ENCODE measurements at places on chromosomes 12 and 14.

- DNase-seq = no peak
Observed at GRCh38 chr12:52878507-52879393, 26.1 kb downstream of the KRT8 start.

DNA sequence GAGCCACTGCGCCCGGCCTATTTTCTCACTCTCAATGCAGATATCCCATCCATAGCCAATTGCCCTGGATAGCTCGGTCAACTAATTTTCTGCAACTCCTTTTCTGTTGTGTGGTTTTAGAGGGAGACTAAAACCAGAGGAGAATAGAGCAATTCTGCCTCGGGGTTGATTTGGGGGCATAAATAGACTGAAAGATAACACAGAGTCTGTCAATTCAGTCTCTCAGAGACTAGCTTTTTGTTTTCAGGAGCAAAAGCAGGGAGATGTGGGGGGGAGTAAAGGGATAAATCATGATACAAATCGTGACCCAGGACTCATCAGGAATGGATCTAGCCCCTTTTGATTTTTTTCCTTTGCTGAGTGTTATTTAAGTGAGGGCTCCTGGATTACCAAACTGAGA lies 6.5 kb downstream of the COPZ1 start:
- DNase-seq = no peak

- no peak for DNase-seq
Observed at GRCh38 chr14:82759656-82760055, 1226.0 kb upstream of the SEL1L start.

DNA sequence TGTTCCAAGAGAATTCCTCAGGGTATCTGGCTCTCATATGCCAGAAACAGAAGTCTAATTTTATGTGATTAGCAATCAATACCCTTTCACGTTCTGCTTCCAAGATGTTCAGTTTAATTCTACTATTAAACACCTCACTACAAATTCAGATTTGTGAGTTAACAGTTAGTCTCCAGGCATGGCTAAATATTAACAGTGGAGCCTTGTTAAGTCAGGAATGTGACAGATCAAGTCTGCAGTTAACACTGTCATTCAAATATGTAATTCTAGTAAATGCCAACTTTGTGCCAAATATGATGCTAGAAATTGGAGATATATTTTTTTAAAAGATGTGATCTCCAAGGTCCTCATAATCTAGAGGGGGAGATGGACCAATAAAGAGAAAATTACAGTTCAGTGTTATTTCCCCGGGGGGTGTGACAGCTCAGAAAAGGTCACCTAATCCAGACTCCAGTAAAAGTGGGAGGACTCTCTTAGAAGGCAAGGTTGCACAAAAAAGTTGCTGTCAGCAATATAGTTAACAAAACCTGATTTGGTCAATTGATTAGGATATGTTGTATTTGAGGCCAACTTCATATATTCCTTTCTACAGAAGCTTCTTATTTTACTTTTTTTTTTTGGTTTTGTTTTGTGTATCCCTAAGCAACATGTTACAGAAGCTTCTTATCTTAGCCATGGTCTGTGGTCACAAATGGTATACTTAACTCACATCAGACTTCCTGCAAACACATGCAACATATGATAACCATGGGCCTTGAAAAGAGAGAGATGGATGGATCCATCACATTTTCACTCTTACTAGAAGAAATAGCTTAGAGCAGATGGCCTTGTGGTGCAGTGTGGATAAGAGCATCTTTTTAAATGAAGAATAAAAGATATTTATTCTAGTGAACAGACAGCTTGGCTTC lies 18.4 kb upstream of the RNU6-7 start:
- DNase-seq = no peak

DNA sequence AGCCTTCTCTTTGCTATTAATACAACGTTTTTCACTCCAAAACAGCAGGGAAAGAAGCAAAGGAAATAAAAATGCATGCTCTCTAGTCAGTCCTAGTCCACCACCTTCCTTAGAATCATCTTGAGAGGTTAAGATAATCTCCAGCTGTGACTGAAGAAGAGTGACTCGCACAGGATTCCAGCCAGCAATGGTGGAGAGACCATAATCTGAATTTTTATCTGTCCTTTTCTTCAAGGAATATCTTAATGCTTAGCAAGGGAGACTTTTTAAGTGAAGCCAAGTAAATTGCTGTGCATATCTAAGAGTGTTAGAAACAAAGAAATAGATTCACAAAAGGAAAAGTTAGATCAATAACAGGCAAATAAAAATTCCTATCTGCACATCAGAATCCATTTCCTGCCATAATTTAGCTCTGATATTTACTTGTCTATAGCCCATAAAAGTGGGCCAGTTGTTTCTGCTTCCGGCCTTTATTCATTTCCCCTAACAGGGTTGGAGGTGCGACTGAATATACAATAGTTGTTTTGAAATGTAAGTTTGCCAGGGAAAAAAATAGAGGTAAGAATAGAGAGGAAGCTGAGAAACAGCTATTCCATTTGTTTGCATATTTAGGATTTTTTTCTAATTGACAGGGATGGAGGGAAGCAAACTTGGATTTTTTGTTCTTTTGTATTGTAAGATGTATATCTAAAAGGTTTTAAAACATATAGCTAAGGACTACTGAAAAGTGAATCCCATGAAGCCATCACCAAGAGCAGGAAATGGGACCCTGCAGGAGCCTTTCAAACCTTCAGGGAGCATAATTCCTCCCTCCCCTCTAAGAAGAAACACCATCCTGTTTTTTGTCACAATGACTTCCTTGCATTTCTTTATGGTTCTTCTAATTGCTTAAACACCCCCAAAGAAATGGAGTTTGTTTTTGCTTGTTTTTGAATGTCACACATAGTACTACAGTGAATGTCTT lies 154.0 kb downstream of the ITPR2 start:
- DNase-seq = no peak

DNA sequence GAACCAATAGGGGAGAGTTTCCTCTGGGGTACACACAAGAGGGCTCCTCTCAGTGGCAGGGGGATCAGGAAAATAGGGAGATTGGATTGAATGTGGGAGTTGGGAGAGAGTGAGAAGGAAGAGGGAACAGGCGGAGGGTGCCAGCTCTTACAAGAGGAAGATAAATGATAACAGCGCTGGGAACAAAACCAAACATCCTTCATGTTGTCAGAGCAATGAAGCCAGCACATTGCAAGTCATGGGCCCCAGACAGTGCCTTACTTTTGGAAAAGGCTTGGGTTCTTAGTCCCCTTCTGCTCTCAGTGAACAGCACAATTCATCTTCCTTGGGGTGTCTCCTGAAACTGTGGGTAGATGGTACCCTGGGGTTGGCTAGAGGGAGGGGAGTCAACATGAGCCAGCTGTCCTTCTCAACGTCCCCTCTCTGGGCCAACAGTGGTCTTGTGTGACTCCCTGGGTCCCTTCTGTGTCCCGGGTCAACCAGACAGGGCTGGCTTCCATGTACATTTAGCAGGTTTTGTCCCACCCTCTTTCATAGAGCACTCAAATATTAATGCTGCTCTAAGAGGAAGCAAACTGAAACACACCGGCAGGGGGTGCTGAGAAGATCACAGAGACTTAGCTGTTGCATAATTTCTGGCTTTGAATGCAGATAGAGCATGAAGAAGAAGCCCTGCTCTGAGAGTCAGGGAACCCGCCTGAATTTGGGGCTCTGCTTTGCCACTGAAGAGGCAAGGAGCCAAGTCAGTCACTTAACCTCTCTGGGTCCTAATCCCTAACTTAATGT lies 138.5 kb downstream of the ESRRB start:
- no peak for DNase-seq

GRCh38 chr12:114776731-114777442 lies 92.9 kb upstream of the TBX3 start:
- no peak for DNase-seq

DNA sequence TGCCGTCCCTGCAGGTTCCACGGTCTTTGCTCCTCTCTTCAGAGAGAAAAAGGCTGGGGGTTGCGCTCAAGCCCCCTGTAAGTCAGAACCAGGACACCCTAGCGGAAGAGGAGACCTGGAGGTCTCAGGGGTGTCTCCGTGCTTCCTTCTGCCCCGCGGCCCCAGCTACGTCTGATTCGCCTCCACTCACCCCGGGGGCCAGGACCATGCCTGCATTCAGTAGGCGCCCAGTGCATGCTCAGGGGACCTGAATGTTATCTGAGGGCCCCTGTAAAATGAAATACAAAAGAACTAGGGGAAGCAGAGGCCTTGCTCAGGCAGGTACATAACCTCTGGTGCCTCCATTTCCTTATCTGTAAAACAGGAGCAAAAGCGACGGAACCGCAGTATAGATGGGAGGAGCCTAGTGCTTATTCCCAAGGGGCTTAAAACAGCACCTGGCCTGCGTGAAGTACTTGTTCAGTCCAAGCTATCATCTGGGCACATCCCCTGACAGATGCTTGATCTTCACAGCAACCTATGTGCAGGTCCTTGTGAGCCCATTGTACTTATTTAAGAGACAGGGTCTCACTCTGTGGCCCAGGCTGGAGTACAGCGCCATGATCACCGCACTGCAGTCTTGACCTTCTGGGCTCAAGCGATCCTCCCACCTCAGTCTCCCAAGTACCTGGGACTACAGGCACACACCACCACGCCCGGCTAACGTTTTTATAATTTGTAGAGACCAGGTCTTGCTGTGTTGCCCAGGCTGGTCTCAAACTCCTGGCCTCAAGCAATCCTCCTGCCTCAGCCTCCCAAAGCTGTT lies 110.3 kb upstream of the NCOR2 start:
- DNase-seq = no peak

GRCh38 chr12:60290532-60290931 lies 694.7 kb downstream of the SLC16A7 start:
- DNase-seq = no peak

DNA sequence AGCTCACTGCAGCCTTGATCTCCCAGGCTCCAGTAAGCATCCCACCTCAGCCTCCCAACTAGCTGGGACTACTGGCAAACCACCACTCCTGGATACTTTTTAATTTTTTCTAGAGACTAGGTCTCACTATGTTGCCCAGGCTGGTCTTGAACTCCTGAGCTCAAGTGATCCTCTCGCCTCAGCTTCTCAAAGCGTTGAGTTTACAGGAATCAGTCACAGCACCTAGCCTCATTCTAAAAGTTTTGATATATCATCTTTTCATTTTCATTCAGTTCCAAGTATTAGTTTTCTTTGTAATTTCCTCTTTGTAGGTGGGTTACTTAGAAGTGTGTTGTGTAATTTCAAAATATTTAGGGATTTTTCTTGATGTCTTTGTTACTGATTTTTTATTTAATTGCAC lies 9.6 kb downstream of the CBX5 start:
- no peak for DNase-seq

- DNase-seq = no peak
Observed at GRCh38 chr12:116324654-116325335, 47.3 kb upstream of the MED13L start.

DNA sequence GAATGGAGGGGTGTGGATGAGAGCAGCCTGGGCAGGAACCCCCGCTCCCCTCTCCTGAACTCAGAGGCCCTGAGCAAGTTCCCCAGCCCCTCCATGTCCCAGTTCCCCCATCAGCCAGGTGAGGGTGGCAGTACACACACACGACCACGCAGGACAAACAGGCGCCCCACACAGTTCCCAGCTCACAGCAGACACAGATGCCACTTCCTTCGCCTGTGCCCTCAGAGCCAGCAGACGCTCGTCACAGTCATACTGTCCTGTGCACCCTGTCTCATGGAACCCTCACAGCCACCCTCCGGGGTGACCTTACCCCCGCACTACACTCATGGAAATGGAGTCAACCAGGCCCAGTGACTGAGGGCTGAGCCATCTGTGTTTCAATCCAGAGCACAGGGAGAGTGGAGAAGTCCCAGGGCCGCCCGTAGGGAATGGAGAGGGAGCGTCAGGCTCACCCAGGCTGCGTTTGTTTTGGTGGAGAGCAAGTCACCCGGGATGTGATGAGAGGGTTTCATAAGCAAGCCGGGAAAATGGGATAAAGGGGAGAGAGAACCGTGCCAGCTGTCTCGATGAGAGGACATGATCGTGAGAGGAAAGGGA lies 47.5 kb upstream of the DYNC1H1 start:
- no peak for DNase-seq

DNA sequence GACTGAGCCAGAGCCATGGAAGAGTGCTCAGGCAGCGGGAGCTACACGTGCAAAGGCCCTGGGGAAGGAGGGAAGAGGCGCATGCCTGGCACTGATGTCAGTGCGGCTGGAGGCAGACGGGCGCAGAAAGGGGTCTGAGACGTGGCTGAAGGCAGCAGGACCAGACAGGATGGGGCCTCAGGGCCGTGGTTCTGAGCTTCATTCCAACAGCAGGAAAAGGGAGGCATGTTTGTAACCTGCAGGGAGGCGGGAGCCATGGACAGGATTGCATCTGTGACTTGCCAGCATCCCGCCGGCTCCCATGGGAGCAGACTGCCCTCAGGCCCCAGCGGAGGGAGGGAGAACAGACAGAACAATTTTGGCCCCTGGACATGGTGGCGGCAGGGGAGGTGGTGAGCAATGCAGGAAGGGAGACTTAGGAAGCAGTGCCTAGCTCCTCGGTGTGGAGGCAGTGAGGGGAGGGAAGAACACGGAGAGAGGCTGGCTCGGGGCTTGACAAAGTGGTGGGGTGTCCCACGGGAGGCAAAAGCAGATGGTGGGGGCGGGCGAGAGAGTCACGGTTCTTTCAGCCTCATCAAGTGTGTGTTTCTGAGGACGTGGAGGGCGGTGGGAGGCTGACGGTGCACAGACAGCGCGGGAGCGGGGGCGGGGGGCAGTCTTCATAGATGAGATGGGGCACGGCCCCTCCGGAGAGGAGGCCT lies 33.3 kb upstream of the INF2 start:
- DNase-seq = no peak

GRCh38 chr12:89874146-89874545 lies 165.5 kb upstream of the ATP2B1 start:
- no peak for DNase-seq

GRCh38 chr14:74835645-74836250 lies 40.2 kb downstream of the PROX2 start:
- no peak for DNase-seq

DNA sequence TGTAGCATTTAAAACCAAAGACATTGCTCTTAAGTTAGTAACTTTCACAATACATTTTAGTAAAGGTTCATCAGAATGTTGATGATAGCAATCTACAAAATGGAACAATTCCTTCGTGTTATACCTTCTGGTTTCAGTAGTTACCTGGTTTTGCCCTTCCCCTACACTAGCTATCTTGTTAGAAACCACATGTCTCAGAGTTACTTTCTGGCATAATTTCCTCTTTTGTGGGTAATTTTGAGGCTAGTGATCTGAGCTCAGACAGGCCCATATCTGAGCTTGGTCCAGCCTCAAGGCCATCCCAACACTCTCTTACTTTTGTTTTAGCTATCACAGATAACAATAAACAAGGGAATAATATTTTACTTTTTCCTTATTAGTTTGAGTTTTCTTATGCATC lies 196.9 kb downstream of the KITLG start:
- no peak for DNase-seq

GRCh38 chr14:101246894-101247841 lies 314.1 kb upstream of the DIO3 start:
- DNase-seq = no peak

DNA sequence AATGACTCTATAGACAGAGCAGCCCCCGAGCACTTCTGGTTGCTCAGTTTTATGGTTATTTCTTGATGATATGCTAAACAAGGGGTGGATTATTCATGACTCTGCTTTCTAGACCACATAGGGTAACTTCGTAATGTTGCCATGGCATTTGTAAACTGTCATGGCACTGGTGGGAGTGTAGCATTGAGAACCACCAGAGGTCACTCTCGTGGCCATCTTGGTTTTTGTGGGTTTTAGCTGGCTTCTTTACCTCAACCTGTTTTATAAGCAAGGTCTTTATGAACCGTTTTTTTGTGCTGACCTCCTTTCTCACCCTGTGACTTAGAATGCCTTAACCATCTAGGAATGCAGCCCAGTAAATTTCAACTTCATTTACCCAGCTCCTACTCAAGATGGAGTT lies 1036.2 kb upstream of the FLRT2 start:
- no peak for DNase-seq
